CD4-positive, alpha-beta T cell treated with Interferon gamma for 1 hour (primary cell): ENCODE measurements at places on chromosomes 3 and 15.
A peak's percentile ranks its signal among the peaks of the same experiment; 100 is the strongest.

DNA sequence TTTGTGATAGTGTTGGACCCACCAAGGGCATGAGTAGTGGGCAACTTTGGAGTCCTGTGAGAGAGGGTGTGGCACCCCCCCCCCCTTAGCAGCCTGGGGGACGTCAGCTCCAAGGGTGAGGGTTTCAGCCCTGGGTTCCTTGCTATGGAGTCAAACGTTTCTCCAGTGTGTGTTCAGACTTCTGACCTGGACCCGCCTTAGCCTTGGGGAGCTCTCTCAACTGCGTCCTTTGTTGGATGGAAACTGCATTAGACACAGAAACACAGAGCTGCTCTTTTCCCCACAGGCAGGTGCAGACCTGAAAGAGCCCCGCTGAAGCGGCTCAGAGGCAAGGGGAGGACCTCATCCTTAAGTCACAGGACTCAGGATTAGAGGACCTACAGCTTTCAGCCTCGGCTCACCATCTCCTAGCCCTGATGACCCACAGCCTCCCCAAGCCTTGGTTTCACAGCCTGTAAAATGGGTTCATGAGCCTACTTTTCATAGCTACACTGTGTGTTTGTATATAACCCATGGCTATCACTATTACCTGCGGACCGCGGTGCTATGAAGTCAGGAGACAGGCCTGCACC, 19.9 kb downstream of the ZNF710 start:
- DNase-seq, result no peak

- no peak for DNase-seq
Observed at GRCh38 chr15:38588672-38589071, 24.1 kb upstream of the RASGRP1 start.

DNA sequence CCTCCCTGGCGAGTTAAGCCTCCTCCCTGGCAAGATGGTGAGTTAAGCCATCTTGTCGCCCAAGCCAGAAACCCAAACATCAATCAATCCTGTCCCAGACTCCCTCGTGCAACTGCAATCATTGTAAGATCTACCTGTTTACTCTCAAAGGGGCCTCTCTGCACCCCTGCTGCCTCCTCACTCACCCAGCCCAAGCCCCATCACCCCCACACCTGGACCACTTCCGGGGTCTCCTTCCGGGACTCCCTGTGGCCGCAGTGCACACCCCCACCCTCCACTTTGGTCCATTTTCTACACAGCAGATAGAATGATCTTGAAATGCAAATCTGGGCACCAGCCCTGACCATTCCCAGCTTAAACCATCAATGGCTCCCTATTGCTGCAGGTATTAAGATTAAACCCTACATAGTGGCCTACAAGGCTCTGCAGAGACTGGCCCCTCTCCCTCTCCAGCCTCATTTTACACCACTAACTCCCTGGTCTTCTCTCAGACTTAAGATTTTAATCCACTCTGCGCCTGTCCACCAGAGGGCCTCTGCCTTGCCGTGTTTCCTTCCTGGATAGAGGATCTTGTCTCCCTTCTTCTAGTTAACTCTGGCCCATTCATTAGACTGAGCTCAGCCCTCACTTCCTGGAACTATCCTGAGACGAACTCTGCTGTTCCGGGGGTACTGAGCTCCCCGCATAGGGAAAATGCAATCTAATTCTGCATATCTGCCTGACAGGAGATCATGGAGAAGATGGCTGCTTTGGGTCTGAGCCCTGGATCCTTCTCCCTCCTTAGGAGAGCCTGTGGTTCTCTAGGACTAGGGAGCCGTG, 41.9 kb upstream of the SLC6A1 start:
- no peak for DNase-seq

GRCh38 chr15:86797135-86797534, 717.5 kb downstream of the AGBL1 start:
- no peak for DNase-seq

DNA sequence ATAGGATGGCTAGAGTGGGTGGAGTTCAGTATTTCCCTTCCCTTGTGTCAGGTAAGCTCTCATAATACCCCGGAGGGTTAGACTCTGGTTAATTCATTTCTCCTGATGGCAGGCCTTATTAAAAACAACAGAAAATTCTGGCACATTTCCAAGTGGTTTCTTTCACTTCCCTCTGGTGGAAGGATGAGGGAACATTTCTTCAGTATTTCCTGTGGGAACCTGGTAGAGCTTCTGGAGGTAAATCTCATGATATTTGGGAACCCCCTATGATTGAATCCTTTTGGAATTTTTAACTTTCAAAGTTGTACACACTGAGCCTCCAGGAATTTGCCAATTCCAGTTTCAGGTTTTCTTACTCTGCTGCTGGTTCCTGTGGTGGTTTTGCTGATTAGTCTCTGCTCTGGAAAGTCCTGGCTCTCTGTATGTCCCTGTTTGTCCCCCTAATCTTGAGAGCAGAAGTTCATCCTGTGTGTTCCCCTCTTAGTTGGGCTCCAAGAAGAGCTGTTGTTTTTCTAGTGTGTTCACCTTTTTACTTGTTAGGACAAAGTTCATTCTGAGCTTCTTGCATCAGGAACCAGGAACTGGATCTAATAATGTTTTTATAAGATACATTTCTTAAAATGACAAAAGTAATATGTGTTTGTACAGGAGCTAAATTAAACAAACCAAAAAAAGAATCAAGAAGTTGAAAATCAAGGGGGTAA, 12.1 kb downstream of the CHRNA7 start:
- no peak for DNase-seq

DNA sequence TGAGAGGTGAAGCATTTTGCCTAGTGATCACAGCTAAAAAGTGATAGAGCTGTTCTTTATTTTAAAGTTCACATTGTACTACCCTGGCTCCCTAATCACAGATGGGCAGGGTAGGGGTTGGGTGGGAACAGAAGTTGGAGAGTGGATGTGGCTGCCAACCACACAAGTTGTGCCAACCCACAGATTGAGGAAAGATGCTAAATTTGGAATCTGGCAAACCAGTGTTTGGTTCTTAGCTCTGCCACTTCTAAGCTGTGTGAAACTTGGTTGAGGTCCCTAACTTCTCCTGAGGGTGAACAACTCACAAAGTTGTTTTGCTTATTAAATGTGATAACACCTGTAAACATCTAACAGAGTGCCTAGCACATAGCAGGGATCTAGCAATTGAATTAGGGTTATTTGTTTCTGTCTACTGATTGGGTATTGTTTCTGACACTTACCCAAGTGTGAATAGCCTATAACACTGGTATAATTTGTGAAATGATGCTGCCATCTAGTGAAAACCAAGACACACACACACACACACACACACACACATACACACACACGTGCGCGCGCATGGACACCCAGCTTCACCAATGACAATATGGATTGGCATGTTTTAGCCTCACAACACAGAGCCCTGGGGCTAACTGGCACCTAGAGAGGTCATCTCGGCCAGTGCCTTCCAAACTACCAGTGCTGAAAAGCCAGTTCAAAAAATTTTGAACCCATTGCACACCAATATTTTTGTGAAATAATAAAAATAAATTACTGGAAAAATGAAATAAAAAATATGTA, 25.3 kb downstream of the ADGRG7 start:
- peak; percentile 9 for DNase-seq

- DNase-seq, result no peak
Observed at GRCh38 chr15:27244047-27244446, 273.1 kb downstream of the GABRG3 start.
